ENCODE measurements at places on chromosomes 16 and 17.

GRCh38 chr17:33444731-33445130 lies 151.6 kb upstream of the ASIC2 start:
- no peak for DNase-seq

DNA sequence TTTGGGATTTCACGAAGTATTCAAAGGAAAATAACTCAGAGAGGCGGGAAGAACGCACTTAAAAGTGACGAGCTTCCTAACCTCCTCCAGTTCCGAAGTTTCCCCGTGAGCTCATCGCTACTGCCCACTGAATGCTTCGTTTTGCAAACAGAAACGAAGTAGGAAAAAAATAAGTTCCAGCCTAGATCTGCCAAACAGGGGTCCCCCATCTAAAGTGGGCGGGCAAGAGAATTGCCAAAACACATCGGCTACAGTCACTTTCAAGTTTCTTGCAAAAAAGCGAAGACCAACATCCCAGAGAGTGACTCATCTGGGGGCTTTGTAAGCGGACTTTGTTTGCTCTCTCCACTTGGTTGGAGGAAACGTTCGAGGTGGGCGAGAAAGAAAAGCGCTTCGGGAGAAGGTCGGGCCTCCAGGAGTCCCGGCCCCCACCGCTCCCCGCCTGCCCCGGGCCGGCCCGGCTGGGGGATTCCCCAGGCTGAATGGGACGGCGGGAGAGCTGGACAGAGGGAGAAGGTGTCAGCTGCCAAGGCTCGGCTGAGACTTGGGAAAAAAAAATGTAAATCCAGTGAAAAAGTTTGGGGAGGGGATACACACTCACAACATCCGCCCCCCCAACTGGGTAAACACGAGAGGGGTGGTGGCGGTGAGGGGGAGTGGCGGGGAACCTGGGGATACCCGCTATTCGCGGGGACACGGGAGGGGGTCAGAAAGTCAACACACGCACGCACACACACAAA lies 1.0 kb downstream of the VEZF1 start:
- DNase-seq = peak; percentile 7

DNA sequence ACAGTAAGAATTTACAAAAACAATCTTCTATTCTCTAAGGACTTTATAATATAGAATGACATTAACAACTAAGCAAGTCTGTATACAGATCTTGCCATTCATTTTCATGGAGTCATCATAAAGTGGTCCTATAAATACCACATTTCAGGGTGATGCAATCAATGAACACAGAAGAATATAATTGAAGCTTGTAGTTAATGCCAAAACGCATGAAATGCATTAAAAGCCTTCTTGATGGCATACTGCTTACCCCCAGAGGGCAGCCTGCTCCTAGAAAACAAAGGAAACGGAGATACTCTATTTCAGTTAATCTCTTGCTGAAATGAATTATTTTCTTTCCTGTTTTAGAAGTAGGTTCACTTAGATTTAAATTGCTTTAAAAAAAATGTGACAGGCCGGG lies 45.2 kb upstream of the STAC2 start:
- DNase-seq = no peak

- no peak for DNase-seq
Measured at GRCh38 chr17:51765282-51766135, 393.0 kb downstream of the CA10 start.

DNA sequence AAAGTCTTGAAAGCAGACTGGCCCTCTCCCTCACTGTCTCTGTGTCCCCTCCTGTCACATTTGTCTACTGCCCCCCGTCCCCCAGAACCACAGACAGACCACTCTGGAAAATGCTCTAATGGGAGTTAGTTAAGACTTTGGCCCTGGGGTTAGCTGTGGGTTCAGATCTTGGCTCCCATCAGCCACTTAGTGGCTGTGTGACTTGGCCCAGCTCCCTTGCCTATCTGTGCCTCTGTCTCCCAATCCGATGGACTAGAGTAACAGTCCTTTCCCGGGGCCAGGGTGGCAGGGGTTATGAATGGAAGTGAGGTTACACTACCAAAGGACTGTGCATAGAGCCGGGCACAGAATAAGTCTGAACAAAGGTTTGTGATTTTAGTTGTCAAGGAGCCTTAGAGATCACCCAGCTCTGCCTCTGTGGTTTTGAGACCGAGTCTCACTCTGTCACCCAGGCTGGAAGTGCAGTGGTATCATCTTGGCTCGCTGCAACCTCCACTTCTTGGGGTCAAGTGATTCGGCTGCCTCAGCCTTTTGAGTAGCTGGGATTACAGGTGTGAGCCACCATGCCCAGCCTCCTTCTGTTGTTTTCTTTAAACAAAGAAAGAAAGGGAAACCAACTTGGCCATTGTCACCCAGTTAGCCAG lies 23.7 kb downstream of the PPL start:
- no peak for DNase-seq

DNA sequence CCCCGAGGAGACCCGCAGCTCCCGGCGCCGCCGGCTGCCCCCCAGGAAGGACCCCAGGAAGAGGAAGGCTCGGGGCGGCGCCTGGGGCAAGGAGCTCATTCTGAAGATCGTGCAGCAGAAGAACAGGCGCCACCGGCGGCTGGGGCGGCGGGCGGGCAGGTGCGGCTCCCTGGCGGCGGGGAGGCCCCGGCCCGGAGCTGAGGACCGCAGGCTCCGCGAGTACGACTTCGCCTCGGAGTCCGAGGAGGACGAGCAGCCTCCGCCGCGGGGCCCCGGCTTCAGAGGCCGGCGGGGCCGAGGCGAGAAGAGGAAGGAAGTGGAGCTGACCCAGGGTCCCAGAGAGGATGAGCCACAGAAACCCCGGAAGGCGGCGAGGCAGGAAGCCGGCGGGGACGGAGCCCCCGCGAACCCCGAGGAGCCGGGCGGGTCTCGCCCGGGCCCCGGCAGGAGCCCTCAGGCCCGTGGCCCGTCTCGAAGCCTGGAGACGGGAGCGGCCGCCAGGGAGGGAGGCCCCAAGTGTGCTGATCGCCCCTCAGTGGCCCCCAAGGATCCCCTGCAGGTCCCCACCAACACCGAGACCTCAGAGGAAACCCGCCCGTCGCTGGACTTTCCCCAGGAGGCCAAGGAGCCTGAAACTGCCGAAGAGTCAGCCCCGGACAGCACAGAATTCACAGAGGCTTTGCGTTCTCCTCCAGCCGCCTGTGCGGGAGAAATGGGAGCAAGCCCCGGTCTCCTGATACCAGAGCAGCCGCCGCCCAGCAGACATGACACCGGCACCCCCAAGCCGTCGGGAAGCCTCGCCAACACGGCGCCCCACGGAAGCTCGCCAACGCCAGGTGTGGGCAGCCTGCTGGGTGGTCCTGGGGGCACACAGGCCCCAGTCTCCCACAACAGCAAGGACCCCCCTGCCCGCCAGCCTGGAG lies 22.3 kb upstream of the ZFPM1 start:
- DNase-seq = no peak

DNA sequence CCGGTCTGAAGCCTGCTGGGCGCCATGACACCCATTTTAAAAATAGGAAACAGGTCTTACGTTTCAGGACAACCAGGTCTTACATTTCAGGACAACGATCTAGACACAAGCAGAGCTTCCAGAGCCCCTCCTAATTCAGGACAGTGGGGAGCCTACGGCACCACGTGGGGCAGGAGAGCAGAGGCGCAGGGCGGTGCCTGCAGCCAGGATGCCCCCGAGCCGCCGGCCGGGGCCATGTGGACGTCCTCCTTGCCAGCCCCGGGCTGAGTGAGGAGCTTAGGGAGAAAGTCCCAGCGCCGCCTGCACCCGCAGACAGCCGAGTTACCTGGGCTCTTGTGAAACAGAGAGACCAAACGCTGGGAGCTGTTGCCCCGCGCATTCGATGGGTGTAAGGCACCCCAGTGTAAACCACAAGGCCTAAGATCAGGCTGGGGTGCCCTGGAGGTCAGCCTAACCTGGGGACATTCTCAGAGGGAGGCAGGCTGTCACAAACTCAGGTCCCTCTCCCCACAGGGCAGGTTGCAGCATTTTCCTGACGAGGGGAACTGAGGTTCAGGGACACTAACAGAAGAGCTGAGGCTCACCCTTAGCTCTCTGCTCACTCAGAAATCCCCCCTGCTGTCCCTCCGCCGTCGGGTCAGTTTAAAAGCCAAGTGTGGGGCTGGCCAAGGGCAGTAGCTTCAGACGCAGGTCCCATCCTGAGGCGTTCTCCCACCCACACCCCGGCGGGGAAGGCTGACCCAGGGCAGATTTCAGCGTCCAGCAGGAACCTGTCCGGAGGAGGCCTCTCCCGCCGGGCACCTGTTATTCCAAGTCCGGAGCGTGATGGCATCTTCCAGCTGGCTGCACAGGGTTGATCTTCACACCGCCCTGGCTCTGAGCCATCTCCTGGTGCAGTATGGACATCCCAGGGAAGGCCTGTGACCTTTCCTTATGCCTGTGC lies 1.8 kb upstream of the NOTUM start:
- no peak for DNase-seq

Data from activated naive CD4-positive, alpha-beta T cell (primary cell).